Activated T-cell treated with anti-CD3 and anti-CD28 coated beads for 24 hours (primary cell): ENCODE measurements at places on chromosomes 4 and X.

GRCh38 chrX:37781814-37782213, 2.0 kb downstream of the CYBB start:
- DNase-seq = no peak

DNA sequence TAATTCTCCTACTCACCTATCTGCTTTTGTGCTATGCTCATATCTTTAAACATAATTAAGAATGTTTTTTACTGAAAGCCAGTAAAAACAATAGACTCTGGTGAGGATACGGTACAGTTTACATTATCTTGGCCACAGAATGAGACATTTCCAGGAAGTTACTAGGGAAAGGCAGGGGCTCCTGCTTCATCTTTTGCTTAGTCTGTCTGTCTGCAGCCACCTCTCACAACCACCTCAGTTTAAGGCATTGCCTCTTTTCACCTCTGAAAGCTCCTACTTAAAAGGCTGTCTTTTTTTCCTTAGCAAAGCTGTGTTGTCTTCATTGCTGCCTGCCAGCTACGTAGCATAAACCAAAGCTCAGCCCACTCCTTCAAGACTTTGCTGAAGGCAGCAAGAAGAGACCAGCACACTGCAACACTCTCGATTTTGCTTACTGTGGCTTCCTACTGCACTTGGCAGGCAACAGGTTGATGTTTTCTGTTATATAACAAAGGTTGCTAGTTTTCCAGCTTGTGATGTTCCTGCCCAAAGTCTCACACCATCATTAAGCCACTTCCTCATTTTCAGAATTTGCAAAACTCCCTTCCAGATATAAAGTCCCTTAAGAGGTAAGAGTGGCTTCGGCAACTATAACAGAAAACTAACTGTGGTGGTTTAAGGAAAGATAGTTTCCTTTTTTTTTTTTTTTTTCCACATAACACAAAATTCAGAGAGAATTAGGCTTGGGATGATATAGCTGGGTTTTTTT, 432.9 kb downstream of the GRXCR1 start:
- no peak for DNase-seq

- DNase-seq = no peak
Measured at GRCh38 chr4:156774422-156774821, 197.2 kb downstream of the PDGFC start.

GRCh38 chr4:47899639-47900038, 14.7 kb downstream of the NFXL1 start:
- DNase-seq = no peak

GRCh38 chr4:71595576-71596108, 188.2 kb downstream of the GC start:
- no peak for DNase-seq

GRCh38 chr4:187993827-187994226, 1.7 kb upstream of the ZFP42 start:
- no peak for DNase-seq

GRCh38 chr4:99649778-99650177, 7.8 kb downstream of the C4orf54 start:
- DNase-seq = no peak

DNA sequence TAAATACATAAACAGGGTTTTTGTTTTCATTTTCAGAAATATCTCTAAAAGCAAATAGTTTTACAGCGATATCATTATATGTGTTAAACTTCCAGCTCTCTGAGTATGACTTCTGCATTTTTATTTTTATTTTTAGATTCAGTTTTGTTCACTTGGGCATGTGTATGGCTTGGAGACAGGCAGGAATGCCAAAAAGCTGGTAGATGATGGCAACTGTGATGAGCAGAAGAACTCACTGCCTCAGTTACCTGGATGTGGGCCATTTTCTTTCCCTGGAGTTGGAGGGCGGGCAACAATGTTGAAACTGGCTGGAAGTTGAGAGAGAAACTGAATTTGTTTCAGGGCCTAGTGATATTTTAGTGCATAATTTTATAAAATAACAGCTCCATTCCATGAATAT, 266.4 kb downstream of the ARHGAP24 start:
- DNase-seq = no peak

DNA sequence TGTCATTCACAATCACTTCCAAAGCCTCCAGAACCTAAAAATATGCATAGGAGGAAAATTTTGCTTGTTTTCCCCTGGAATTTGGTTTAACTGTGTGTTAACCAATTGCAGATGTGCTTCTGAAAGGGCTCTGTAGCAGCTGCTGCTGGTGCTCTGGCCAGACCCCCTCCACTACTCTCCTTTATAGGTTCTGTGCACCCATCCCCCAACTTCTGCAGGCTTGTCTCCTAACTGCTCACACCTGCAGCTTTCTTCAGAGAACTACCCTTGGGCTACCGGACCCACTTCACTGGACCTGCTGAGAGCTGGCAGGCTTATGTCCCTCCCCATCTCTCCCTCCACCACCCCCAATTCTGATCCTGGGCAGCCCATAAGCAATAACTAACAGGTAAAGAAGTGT, 662.1 kb upstream of the DIPK2B start:
- DNase-seq = no peak

DNA sequence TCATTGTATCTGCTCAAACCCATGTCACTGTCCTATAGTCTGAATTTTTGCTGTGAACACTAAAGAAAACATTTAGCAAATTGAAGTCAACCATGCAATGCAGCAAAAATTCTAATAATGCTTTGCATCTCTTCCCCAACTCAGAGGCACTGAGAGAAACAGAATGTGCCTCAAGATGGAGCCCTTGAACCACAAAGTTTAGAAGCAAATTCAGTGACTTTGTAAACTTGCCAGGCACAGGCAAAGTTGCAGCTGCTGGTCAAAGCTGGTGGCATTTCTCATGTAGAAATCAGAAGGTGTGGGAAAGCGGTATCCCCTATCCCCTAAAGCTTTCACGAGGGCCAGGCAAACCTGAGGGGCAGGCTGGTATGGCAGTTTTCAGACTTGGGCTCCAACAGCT, 121.7 kb upstream of the DIPK2B start:
- DNase-seq = no peak

- no peak for DNase-seq
Measured at GRCh38 chrX:114006664-114007063, 577.2 kb upstream of the HTR2C start.
